ENCODE measurements at places on chromosomes 11 and 22.

- DNase-seq: no peak
Measured at GRCh38 chr11:72041364-72042063, 38.8 kb downstream of the NUMA1 start.

- no peak for DNase-seq
Measured at GRCh38 chr11:133476570-133477250, 55.6 kb downstream of the OPCML start.

DNA sequence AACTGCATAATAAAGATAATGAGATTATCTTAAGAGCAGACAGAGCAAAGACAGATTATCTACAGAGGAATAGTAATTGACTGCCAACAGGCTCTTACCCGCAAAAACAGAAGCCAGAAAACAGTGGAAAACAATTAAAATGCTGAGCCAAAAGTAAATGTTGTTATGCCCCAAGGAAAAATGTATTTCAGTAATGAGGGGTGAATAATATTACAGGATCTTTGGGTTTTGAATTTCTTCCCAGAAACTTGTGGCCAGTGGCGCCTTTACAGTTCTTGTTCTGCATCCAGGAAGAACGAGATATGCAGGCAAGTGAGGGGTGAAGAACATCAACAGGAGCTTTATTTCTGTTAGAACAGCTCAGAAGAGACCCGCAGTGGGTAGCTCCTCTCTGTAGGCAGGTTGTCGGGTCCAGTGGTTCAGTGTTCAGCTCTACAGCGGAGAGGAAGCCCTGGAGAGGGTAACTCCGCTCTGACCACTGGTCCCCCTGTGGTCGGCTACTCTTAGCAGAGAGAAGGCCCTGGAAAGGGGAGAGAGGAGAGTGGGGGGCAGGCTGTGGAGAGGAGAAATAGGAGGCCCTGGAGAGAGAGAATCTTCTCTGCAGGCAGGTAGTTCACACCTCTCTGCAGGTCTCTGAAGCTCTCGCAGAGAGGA, 51.8 kb upstream of the SC5D start:
- DNase-seq: no peak

- DNase-seq: no peak
Measured at GRCh38 chr22:44549701-44550100, 51.7 kb upstream of the RTL6 start.

DNA sequence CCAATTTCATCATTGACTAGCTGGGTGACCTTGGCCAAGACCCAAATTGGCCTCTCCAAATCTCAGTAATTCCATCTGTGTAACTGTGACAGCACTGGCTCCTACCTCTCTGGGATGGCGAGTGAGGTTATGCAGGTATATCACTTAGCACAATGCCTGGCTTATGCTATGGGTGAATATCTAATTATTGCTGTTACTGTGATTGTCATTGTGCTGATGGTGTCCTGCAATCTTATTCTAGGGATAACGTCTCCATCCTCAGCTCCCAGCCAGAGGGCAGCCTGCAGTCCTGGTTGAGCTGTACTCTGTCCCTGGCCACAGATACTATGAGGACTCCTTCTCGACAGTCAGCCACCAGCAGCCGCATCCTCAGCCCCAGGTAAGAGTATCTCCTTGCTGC, 164.8 kb upstream of the SEZ6L start:
- DNase-seq: no peak

DNA sequence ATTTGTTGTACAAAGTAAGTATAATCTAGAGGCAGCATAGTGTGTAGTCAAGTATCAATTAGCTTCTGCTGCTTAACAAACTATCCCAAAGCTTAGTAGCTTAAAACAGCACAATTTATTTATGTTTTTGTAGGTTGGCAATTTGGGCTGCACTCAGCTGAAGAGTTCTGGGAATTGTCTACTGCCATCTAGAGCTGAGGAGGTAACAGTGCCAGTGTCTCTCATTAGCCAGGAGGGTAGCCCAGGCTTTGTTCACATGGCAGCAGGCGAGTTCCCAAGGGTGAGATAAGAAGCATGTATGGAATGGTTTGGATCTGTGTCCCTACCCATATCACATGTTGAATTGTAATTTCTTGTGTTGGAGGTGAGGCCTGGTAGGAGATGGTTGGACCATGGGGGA, 45.8 kb upstream of the SLN start:
- no peak for DNase-seq

DNA sequence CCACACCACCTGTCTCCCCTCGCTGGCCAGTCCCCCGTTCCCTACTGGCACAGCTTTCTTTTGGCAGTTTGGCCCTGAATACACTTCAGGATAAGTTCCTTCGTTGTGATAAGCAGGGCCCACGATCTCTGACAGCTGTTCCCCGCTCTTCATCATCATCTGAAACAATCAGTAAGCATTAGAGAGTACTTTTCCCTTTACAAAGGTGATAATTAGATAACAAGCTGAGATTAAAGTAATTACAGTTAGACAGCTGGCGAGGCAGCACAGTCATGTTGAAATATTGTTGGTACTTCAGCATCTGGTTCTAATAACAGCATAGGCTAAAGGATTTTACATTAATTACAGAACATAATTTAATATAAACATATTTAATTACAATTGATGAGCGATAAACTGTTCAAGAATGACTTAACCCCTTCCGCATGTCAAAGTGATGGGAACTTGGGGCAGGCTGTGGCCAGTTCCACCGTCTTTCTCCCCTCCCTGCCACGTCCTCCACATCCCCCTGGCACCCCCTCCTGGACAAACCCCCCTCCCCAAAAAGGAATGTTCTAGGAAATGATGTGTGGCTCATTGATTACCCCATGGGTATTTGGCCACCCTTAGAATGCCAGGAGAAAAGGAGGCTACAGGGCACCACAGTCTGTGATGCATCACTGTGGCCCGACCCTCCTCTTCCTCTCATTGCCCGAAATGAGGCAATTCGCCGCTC, 134.9 kb downstream of the RCN1 start:
- DNase-seq: no peak

- no peak for DNase-seq
Measured at GRCh38 chr11:66327171-66328030, 8.8 kb downstream of the RIN1 start.

DNA sequence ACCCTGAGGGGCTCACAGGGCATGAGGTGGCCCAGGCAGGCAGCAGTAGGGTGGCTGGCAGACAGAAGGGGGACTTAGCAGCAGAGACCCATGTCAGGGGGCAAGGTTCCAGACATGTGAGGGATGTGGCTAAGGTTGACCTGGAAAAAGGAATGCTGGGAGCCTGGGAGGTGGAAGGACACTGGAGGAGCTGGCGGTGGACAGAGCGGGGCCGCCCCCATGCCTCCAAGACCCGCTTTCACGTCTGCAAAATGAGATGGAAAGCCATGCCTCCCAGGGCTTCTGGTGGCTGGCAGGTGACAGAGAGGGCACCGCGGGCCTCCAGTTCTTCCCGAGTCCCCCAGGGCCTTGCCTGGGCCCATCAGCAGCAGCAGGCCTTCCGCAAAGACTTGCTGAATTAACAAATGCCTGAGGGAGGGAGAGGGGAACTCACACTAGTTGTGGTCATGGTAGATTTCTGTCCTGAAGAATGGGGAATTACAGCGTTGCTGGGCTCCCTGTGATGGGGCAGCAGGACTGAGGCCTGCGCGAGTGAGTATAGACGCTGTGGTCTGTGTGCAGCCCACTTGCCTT, 23.1 kb upstream of the SOX10 start:
- DNase-seq: no peak

DNA sequence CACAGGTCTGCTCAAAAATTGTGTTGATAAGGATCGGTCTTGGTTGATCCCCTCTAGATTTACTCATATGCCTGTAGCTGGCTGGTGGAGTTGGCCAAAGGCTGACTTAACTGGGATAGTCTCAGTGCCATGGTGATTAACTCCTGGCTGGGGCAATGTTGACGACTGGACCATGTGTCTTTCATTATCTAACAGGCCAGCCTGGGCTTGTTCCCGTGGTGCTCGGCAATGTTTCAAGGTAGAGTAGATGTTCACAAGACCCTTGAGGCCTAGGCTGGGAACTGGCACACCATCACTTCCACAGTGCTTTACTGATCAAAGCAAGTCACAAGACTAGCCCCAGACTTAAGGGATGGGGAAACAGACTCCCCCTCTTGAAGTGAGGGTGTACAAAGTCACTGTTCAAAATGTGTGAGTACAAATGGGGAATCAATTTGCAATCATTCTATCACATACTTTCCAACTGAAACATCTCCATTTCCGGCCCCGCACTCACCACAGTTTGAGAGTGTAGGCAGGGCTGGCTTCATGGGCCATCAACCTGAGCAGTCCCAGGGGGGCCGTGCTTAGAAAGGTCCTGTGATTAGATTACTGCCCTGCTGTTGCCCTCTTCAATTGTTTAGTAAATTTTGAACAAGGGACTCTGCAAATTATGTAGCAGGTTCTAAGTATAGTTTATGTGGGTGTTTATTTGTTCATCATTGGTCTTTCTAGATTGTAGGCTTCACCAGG, 240.8 kb downstream of the NELL1 start:
- no peak for DNase-seq

DNA sequence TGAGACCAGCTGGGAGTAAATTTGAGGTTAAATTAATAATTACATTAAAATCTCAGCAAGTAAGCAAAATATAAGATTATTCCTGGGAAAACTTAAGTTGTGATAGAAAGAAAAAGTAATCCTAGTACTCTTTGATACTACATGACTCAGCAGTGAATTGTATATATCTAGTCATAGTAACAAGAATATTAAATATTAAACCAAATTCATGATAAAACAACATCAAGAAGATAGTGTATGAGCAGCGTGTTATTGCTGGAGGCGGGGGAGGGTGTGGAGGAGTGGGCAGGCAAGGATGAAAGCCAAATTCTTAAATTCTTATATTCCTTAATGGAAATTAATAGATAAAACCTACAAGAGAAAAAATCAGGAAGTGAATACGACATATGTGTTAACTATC, 95.2 kb downstream of the WT1 start:
- DNase-seq: no peak

DNA sequence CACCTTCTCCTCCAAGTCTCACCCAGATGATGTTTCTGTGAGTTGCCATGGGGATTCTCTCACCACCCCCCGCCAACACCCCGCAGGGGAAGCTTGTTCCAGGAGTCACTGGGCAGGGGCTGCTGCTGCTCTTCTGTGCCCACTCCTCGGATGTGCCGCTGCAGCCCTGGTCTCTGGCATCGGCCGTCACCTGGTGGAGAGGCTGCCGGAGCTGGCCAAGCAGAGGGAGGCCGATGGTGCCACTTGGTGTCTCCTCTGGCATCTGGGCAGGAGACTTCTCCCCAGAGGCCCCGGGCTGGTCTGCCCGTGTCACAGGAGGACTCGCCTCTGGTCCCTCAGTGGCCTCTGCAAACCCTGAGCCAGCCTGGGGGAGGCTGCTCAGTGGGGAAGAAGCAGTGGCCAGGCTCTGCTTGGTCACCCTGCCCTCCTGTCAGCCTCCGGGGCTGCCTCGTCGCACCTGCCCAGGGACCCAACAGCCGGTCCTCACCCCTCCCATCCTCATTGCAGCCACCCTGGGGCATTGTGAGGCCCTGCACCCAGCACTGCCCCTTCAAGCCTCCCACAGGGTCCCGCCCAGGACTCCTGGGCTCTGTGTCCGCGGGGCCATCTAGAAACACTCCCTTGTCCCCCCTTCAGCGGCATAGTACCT, 424 bp upstream of the ADORA2A start:
- DNase-seq: no peak

DNA sequence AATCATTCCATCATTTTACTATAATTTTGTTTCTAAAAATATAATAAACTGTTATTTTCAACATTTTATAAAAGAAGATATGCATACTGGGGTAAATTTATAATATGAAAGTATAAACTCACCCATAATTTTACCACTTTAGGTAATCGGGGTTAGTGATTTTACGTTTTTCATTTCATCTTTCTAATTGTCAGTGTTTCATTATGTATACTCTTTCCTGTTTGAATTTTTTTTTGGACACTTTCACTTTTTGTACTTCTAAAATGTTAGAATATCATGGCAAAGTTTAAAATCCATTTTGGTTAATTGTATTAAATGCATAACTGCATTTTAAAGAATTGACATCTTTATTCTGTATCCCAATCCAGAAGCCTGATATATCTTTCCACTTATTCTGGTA, 115.8 kb downstream of the METTL15 start:
- DNase-seq: no peak

DNA sequence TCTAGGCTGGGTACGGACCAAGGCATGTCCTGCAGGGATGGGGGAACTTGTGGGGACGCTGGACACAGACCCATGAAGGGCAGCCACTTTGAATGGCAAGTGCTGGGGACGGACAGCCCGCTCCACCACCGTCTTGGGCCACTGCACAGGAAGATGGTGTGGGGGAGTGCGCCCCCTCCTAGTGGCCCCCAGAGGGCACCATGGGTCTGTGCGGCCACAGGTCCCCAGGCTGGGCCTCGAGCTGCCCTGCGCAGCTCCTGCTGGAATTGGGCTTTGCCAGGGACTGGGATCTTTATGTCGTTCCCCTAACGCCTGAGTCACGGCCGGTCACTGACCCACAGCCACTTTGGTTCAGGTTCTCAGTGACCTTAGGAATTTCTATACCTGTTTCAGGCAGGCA, 44.4 kb downstream of the NAT10 start:
- DNase-seq: no peak

- DNase-seq: no peak
Measured at GRCh38 chr22:37690901-37691504, 4.9 kb downstream of the NOL12 start.

- no peak for DNase-seq
Measured at GRCh38 chr22:39437791-39438704, 18.8 kb upstream of the MGAT3 start.

GRCh38 chr11:110856996-110857812, 145.0 kb upstream of the ARHGAP20 start:
- DNase-seq: no peak

GRCh38 chr11:1825039-1825740, 9.6 kb upstream of the SYT8 start:
- no peak for DNase-seq

- DNase-seq: no peak
Measured at GRCh38 chr22:37894939-37895670, 11.0 kb upstream of the MICALL1 start.

DNA sequence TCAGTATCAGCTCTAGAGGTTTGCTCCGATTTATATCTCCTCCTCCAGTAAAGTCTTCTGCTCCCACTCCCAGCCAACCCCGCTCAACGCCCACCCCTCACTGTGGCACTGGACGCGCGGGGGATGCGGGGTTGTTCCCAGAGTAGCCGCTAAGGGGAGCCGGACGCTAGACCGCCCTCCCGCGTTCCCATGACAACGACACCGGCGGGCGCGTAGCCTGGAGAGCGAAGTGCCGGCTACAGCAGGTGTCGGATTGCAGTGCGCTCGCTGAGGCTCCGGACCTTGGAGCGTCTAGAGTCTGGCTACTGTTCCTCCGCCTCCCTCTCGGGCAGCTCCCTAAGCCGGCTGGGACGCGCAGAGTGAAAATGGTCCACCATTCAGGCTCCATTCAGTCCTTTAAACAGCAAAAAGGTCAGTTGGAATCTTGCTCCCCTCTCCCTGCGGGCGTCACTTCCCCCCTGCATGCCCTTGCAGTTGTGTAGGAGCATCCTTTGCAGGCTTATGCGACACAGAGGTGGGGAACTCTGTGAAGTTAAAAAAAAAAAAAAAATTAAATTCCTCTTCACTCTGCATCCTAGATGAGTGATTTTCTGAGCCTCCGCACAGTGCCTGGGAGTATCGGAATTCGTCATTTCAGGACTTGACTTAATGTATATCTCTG, at the start of gene ANO3:
TSS of gene ANO3 (plus strand) at position 220 of the 661 bp plus-strand sequence. CDS start at position 366, 146 bp downstream.
- DNase-seq: no peak

- DNase-seq: no peak
Measured at GRCh38 chr11:1453611-1454034, 33.0 kb downstream of the MOB2 start.

GRCh38 chr11:66768088-66768521, 39.1 kb upstream of the SPTBN2 start:
- DNase-seq: no peak
